Renal cortical epithelial cell (primary cell): ENCODE measurements at places on chromosomes 5 and 9. TPM values are rescaled to one million over a fixed set of nuclear protein-coding genes. Genes with fewer than 3 reads are reported as not detected.

The DOCK2 gene
- 13.5 and 56.1 TPM in 2 replicates for total RNA-seq

The PLAC8L1 gene
- not detected in 2 replicates for total RNA-seq

The C9orf153 gene
- 0.15 TPM in 1 of 2 replicates, not detected in the other for total RNA-seq

The ASTN2 gene
- 10.8 and 42.2 TPM in 2 replicates for total RNA-seq

The TAF11L10 gene
- not detected in 2 replicates for total RNA-seq

The BRD8 gene
- 16.0 and 51.3 TPM in 2 replicates for total RNA-seq

The MUSK gene
- total RNA-seq, result not detected in 2 replicates

The LPAR1 gene
- 9.4 and 16.4 TPM in 2 replicates for total RNA-seq

The CTNND2 gene
- not detected in 2 replicates for total RNA-seq

The TMEM174 gene
- total RNA-seq, result 0.15 TPM in 1 of 2 replicates, not detected in the other

The ITK gene
- total RNA-seq, result 0.05 TPM in 1 of 2 replicates, not detected in the other

The PCDHB9 gene
- 0.17 and 0.60 TPM in 2 replicates for total RNA-seq
